ENCODE measurements at places on chromosomes 1 and 21.

DNA sequence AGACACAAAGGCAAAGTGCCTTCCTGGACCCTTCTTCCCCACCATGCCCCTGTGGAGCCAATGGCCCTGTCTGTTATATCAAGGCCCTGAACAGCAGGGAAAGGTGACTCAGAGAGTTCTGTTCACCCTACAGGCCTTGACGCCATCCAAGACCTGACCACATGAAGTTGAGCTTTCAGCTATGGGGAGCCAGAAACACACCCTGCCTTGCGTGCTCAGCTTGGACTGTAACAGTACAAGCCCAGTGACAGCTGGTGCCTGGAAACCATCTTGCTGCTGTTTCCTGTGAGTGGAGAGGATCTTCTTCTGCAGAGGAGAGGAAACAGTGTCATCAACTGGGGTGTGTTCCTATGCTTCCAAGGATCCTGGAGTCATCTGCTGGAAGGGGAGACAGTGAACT lies 165.0 kb upstream of the IRF2BP2 start:
- no peak for DNase-seq

- DNase-seq: no peak
Observed at GRCh38 chr1:68276448-68276847, 44.1 kb upstream of the WLS start.

GRCh38 chr1:229693129-229693900 lies 67.3 kb downstream of the URB2 start:
- no peak for DNase-seq

- DNase-seq: no peak
Observed at GRCh38 chr1:161492827-161493226, 12.4 kb upstream of the FCGR2A start.

DNA sequence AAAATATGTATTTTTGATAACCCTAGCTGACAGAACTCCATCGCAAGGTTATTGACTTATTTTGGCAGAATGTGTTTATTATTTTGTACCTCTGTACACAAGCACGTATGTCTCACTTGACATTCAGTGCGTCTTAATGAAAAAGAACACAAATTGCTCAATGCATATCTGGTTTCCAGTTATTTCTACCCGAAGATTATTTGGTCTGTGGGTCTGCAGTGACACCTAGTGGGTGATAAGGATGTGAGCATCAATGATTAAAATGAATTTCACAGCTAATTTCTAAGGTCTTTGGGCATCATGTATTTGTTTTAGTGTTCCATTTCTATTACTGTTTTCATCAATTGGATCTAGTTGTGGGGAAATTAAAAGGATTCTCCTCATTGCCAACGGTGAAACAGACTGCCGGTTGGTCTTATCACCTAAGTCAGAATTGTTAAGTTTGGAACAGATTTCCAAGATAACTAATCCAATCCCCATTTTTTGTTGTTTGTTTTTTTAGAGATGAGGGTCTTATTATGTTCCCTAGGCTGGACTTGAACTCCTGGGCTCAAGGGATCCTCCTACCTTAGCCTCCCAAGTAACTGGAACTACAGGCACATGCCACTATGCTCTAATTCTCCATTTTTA lies 13.9 kb downstream of the DDX20 start:
- no peak for DNase-seq

- no peak for DNase-seq
Observed at GRCh38 chr1:66681686-66682085, 70.6 kb upstream of the DYNLT5 start.

- DNase-seq: no peak
Observed at GRCh38 chr1:235160383-235160956, 580 bp downstream of the RBM34 start.

DNA sequence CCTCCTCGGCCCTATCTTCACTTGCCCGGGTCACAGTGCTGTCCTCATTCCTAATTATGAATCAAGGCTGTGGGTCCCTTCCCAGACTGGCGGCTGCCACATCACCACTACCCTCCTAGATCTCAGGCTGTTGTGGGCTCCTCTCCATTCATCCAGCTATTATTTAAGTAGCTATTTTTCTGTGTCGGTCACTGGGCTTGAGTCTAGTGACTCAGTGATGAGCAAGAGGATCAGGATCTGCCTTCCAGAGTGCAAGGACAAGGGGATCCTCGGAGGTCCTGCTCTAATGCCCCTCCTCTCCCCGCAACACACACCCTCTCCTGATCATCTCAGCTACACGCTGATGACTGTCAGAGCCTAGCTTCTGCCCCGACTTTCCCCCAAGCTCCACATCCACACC lies 34.1 kb downstream of the CDCP2 start:
- no peak for DNase-seq

DNA sequence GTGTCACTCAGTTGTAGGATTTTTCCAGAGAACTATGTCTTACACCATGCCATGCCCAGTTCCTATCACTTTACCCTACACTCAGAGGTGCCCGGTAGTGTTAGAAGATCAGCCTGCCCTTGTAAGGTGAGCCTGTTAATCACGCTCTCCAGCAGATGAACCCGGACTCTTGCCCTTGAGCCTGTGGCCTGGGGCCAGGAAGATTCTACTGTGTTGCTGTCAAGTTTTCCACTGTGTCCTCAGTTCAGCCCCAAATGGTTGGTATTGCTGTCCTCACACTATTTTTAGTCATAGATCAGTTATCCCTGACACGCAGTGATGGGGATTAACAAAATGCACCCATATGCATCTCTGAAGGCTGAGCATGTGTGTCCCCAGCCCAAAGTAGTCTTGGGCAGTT lies 105.0 kb upstream of the SPAG17 start:
- DNase-seq: no peak

DNA sequence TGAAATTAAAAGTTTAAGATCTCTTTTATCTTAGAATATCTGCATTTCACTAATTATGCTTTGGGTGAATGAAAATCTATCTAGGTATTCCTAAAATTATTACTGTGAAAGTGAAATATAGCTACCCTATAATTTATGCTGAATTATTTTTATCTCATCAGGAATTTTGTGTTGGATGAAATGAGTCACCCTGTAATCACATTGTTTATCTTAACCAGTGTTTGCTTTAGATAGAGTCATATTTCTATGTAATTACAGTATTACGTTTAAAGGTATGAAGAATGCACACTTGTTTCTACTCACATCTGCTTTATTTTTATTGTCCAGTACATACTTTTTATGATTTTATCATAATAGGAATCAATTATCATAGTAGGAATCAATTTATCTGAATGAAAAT lies 249.2 kb downstream of the NCAM2 start:
- DNase-seq: no peak

GRCh38 chr1:207151920-207152319 lies 47.9 kb downstream of the C4BPA start:
- no peak for DNase-seq

- DNase-seq: no peak
Observed at GRCh38 chr1:221717485-221717853, 24.4 kb downstream of the DUSP10 start.

DNA sequence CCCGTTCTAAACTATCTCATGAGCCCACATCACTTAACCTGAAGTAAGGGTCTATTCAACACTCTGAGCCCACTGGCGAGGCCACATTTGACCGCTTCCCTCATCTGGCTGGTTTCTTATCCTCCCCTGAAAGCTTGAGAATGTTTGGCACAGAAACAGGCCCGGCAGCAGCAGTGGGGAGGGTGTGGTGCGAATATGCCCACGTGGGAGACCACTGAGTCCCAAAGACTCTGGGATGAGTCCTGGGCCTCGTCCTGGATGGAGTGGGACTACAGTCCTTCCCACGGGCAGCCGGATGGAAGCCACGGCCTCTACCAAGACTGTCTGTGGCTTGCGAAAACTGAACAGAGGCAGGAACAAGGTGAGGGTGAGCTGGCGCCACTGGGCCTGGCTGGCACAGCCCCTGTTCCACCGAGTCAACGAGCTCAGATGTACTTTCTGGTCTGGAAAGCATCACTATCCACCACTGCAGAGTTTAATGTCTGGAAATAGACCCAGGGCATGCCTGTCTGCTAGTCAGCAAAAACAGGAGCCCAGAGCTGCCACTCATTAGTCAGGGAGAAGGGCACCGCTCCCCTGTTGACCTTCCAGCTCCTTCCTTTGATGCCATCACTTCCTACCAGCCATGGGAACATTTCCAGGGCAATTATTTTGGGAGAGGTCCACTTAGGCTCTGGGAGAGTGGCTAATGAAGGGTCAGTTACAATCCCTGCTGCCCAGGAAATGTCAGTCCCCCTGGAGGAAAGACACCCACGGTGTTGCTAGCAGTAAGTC lies 386.6 kb downstream of the MATN1 start:
- DNase-seq: no peak

GRCh38 chr1:98964198-98964597 lies 40.5 kb downstream of the PLPPR5 start:
- no peak for DNase-seq
